Sciatic nerve (tissue), 2 donors: ENCODE measurements at places on chromosomes 7 and 10. TPM values are rescaled to one million over a fixed set of nuclear protein-coding genes. Genes with fewer than 3 reads are reported as not detected.

DNA sequence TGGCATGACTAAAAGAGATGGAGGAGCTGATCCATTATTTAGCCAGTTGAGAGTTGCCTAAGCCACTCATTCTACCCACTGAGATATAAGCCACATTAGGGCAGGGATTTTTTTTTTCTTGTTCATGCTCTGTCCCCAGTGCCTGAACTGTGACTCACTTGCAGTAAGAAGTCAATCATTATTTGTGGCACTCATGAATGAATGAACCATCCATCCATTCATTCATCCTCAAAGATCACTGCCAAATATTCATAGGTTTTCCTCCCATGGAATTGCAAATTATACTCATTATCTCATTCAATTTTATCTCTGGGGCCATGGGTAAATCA, 22.8 kb upstream of the ARID5B start:
- no peak for DNase-seq

DNA sequence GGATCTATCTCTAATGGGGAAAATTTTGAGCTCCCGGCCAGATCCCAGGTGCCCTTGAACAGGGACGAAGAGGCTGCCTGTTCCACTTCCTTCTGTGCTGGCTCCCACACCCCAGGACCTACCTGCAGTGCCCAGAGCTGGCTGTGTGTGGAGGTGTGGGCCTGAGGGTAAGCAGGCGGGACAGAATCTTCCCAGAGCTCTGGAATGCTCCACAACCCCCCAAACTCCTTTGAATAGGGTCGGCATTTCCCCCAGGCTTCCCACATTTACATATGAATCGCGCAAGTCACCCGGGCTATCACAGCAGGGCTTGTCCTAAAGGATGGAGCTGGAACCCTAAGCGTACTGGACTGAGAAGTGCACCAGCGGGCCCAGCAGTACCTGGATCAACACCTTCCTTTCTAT, 95.9 kb downstream of the DNMBP start:
- DNase-seq, result no peak

DNA sequence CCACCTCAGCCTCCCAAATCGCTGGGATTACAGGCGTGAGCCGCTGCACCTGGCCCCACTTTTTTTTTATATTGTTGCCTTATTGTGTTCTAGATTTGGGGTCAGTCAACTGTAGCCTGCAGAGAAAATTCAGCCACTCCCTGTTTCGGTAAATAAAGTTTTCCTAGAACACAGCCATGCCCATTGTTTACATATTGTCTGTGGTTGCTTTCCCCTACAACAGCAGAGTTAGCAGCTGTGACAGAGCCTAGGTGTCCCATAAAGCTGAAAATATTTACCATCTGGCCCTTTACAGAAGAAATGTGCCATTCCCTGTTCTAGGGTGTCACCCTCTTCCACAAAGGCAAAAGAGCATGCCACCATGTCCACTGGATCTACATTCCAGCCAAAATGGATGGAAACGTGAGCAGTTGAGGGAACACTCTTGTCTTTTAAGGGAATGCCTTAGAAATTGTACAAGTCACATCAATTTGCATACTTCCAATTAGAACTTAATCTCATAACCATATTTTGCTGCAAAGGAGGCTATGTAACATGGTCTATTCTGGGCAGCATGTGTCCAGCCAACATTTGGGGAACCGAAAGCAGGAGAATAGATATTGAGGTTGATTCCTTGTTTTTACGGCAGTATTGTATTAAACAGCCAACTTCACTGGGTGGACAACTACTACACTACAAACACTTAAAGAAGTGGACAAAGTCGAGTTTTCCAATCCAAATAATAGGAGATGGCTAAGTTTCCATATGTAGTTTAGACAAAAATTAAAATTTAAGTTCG, 11.0 kb upstream of the BLVRA start:
- DNase-seq, result no peak

GRCh38 chr10:84908491-84908890, 580.1 kb downstream of the CCSER2 start:
- DNase-seq, result no peak

- DNase-seq, result no peak
These were observed 10.7 kb downstream of the RHEB start for GRCh38 chr7:151508991-151509390.

IFIT1B gene
- total RNA-seq, result 6.3 TPM
